ENCODE measurements at places on chromosomes 6 and 20.

GRCh38 chr20:57179265-57179664, 87.2 kb downstream of the BMP7 start:
- no peak for DNase-seq

- no peak for DNase-seq
Measured at GRCh38 chr20:51315390-51315789, 227.1 kb downstream of the NFATC2 start.

DNA sequence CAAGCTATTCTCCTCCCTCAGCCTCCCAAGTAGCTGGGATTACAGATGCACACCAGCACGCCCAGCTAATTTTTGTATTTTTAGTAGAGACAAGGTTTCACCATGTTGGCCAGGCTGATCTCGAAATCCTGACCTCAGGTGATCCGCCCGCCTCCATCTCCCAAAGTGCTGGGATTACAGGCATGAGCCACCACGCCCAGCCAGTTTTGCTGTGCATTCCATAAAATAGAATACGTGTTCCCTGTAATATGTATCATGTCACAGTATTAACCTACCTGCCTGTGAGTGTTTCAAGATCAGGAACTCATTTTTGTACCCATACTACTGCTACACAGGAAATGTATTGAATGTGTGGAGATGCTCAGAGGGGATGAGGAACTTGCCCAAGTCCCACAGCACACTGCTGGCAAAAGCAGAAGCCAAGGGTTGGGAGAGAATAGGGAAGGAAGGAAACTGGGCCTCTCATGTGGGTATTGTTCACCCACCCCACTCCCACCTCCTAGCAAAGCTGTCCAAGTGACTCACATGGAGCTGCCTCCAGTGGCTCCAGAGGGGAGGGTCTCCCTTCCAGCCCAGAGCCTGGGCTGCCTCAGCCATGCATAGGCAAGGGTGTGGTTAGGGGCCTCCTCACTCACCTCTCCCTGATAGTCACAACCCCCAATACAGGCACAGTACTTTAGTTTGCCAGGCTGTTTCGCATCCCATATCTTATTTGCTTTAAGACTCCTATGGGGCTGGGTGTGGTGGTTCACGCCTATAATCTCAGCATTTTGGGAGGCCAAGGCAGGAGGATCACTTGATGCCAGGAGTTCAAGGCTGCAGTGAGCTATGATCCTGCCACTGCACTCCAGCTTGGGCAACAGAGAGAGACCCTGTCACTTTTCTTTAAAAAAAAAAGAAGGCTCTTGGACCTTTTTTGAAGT, 9.4 kb downstream of the HM13 start:
- peak; percentile 14 for DNase-seq

GRCh38 chr6:123632641-123633040, 4.1 kb downstream of the TRDN start:
- DNase-seq: no peak

- peak; percentile 48 for DNase-seq
Measured at GRCh38 chr6:16434885-16435284, 196.5 kb downstream of the GMPR start.

DNA sequence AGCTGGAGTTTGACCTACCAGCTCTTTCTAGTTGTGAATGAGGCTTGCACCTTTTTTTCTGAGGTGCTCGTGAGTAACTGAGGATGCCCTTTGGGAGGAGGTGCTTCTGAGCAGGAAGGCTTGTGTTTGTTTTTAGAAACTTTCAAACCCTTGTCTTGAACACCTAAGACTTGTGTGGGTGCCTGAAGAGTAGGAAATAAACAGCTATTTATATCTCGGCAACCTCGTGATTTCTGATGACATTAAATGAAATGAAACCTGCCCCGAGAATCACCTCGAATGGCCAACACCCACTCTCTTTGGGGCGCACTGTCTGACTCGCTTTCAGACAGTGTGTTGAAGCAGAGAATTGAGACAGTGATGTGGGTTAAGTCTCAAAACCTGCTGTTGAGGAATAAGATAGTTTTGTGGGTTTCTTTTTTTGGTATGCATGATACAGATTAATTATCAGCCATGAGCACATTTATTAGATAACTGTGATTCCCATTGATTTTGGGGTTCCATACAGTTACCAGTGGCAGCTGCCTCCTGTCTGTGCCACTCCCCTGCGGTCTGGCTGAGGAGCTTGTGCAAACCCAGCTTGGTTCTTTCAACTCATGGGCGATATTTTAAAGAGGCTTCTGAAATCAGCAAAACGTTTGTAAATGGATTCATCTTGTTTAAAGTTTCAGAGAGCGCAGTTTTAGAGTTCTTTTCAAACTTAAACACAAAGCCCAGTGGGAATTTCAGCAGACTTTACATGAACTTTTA, 8.4 kb downstream of the IRF4 start:
- peak; percentile 44 for DNase-seq

DNA sequence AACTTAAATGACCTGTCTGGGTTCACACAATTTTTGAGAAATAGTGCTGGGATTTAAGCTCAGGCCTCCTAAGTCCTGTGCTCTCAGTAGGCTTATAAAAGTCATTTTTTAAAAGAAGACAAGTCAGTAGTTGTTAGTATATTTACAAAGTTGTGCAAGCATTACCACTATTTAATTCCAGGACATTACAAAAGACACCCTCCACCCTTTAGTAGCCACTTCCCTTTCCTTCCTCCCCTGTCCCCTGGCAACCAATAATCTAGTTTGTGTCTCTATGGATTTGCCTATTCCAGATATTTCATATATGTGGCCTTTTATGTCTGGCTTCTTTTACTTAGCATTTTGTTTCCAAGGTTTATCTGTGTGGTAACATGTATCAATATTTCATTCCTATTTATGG, 37.6 kb downstream of the HMGN3 start:
- no peak for DNase-seq

- DNase-seq: no peak
Measured at GRCh38 chr6:121823437-121823851, 388.0 kb downstream of the GJA1 start.

DNA sequence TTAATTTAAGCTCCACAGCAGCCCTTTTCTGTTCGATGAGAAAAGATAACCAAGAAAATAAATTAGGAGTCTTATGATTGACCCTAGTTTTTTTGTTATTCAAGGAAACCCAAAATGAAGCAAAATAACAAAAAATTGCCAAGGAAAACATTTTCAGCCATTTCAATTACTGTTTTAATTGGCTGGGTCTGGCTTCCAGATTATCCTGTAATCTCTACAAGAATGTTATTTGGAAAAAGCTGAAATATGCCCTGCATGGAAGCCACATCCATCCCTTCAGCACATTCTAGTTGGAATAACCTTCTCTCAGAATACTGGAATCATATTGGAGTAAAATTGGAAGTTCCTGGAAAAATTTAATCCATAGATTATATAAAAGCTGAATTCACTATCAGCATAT, 191.1 kb upstream of the CCN2 start:
- DNase-seq: no peak

GRCh38 chr6:101083533-101084175, 202.5 kb upstream of the ASCC3 start:
- no peak for DNase-seq

DNA sequence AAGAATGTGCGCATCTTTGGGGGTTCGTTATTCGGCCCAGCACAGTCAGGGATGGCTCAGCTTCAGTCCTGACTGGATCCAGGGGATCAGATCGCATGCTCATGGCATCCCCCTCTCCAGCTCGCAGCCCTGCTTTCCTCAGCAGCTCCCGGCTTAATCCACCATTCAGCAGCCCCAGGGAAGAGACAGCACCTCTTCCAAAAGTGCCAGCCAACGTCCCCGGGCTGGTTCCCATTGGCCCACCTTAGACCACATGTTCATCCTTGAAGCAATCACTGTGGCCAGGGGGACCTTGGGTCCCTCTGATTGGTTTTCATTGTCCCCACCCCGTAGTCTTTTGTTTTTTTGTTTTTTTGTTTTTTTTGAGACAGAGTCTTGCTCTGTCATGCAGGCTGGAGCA, 188.7 kb downstream of the ZMYND8 start:
- DNase-seq: no peak

DNA sequence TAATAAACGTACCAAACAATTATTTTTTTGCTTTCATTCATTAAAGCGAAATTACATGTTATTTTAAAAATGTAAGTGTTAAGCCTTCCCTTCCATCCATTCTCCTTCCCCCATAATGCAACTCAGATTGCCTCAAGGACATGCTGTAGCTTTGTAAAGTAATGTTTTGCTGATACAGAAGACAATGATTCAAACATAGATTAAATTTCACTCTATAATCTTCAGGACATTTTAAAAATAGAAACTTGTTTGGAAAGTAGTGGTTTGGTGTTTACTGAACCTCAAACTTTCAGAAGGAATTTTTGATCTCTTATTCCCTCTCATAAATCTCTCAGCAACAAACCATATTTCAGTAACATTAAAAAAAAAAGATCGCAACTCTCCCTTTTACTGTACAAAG, 350.9 kb upstream of the HSF2 start:
- no peak for DNase-seq

- DNase-seq: no peak
Measured at GRCh38 chr20:46999801-47000465, 105.3 kb downstream of the EYA2 start.

GRCh38 chr20:24640686-24641085, 171.3 kb downstream of the SYNDIG1 start:
- no peak for DNase-seq

DNA sequence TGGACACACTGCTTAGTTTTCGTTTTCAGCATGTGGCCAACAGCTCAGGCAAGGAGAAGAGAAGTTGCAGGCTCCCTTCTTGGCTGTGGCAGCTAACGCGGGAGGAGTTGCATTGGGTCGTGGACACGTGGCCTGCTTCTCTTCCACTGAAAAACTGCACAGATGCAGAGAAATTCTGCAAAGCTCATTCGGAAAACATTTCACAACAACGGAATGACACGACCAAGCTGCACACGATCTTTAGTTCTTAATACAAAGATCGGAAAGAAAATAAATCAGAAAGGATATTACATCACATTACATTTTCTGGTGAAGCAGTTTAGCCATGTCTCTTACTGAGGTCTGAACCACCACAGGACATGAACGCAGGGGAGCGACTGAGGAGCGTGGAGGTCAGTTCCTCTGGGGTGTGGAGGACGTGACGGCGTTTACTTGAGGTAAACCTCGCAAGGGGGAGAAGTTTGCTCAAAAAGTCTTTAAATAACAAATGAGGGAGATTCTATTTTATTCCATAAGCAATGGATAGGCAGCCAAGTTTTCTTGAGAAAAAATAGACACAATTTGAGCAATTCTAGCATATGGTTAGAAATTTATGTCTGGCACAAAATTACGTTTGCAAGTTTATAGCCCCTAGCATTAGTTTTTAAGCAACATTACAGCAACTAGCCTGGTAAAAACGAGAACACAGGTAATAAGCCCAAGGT, 178.3 kb downstream of the THBS2 start:
- no peak for DNase-seq

GRCh38 chr6:35448191-35448590, 3.9 kb upstream of the FANCE start:
- no peak for DNase-seq

DNA sequence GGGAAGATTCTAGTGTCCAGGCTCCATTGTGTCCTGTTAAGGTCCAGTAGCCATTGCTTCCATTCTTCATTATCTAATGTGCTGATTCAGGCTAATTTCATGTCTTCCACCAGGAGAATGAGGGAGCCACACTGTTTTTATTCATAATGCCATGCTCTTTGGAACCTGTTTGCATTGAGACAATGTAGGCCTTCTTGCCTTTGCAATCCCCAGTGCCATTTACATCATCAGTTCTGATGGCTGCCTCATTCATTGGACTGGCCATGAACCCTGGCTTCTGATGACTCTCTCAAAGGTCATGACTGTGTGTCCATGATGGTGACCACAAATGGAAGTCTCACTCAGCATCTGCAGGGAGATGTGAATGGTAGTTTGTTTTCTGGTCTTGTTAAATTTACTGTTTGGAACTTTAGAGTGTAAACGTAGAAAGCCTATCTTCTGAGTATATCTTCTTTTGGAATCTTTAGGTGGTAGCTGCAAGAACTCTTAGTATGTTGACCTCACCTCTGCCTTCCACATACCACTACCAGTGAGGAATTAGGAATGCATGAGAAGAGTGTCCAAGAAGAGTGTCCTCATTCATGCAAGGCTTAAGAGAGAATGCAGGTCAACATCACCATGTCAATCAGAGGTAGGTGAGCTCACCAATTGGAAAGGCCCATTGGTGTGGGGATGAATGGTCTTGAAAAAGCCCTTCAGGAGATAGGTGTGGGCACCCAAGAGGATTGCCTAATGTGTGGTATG, 42.9 kb upstream of the ZFP64 start:
- no peak for DNase-seq

DNA sequence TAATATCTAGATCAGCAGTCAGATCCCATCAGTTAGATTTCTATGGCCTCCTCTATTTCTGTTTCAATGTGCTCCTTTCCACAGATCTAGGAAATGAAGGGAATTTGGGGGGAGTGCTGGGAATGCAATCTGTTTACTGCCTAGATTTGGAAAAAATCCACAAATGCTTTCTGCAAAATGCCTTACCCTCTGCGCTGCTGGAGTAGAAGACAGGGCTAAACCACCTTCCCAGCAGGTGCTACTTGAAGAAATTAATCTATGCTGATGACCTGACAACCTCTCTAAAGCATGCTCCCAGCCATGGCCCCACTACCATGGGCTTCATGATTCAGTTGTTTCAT, 46.2 kb downstream of the LY86 start:
- no peak for DNase-seq
